AG09309 (cell line): ENCODE measurements at places on chromosomes 3 and 15.

DNA sequence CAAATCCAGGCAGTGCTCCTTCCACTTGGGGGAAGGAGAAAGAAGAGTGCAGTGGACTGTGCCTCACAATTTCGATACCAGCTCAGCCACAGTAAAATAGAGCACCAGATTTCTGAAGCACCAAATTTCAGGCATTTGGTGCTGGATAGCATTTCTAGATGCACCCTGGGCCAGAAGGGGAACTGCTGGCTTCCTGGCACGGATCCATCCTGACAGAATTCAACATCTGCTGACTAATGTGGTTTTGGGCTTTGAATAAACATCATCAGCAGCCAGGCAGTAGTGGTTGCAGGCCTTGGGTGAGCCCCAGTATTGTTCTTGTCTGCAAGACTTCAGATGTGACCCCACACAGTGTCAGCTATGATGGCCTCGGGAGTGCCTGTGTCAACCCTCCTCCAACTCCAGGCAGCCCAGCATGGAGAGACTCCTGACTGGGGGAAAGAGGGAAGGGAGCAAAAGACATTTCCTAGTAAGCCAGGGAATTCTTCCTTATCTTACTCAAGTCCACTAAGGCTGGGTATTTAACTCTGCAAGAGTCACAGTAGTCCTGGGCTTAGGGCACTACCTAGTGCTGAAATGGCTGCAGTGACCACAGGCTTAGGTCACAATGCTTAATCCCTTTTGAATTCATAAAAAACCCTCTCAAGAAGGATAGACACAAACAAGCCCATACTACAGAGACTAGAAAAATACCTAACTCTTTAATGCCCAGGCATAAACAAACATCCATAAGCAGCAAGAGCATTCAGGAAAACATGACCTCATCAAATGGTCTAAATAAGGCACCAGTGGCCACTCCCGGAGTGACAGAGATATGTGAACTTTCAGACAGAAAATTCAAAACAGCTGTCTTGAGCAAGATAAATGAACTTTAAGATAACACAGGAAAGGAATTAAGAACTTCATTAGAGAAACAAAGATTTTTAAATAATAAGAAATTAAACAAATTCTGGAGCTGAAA, 74.7 kb downstream of the SPATA16 start:
- no peak for DNase-seq

GRCh38 chr3:187739561-187740332, 5.5 kb downstream of the BCL6 start:
- DNase-seq: peak; percentile 63

GRCh38 chr3:141796889-141797781, 33.9 kb downstream of the GRK7 start:
- DNase-seq: no peak

GRCh38 chr3:143121241-143122088, 1.9 kb downstream of the CHST2 start:
- DNase-seq: no peak

GRCh38 chr15:101641894-101642293, 10.3 kb downstream of the TM2D3 start:
- DNase-seq: no peak

DNA sequence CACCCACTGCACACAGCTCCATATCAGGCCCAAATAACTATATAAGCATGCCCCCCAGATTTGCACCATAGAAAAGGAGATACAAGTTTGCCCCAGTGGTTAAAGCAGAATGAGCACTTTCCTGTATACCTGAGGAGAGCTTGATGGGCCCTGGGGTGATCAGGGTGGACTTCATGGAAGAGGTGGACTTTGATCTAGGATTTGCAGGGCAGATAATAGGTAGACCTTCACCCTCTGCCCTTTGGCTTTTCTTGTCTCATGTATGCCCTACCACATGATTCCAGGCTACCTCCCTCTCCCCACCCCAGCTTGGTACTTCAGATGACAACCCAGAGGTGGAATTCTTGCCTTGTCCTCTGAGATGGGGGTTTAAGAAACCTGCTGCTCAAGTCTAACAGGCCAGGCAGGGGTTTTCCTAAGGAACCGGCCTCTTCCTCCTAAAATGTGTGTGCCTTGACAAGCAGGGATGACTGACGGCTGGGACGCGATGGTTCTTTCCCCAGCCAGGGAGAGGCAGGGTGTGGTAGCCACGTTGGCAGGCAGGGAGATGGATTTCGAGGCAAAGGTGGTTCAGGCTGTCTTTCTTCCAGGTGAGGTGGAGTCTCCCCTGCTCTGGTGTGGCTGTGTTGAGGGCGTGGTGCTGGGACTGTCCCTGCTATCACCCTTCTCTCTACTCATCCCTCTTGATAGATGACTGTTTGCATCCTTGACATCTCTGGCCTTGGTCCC, 6.6 kb upstream of the RHCG start:
- DNase-seq: no peak
